ENCODE measurements at places on chromosomes 2 and 18.

- DNase-seq, result no peak
Observed at GRCh38 chr2:216133397-216133796, 24.2 kb downstream of the XRCC5 start.

DNA sequence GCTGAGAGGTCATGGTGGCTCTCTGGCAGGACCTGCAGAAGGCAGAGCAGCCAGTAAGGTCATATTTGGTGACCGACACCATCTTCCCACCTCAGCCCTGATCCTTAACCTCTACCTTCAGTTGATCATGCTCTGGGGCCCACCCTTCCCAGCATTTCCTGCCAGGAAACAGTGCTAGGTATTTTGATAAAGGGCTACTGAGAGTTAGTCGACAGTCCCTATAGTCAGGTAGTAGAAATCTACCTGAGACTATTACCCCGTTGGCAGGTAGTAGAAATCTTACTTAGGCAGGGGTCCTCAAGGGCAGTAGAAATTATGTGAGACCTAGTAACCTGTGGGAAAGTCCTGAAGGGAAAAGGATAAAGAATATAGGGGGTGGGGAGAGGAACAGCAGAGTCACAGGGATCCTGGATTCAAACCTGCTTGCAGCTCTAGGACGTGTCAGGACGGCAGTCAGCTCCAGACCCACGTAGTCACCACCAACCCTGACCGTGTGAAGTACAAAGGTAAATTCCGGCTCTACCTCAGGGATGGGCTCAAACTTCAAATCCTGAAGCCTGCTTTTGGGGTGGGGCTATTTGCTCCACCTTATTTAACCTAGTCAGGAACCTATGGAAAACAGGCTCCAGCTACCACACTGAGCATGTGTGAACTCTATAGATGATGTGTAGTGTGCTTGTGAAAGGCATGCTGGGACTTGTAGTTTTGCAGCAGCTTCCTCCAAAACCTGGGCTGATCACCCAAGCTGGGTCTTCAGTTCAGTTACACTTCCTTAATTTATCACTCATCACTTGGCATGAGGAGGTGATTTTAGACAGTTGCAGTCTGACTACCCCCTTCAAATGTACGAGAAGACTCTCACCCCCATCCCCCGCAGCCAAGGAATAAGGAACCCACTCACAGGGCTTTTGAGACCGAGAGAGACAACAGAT, at the start of gene DQX1:
Gene DQX1 (minus strand): TSS at position 515 of the 932 bp plus-strand sequence. CDS start 502 bp downstream, at position 13.
- no peak for DNase-seq

- DNase-seq, result no peak
Observed at GRCh38 chr18:1499265-1499664, 594.6 kb downstream of the ADCYAP1 start.

DNA sequence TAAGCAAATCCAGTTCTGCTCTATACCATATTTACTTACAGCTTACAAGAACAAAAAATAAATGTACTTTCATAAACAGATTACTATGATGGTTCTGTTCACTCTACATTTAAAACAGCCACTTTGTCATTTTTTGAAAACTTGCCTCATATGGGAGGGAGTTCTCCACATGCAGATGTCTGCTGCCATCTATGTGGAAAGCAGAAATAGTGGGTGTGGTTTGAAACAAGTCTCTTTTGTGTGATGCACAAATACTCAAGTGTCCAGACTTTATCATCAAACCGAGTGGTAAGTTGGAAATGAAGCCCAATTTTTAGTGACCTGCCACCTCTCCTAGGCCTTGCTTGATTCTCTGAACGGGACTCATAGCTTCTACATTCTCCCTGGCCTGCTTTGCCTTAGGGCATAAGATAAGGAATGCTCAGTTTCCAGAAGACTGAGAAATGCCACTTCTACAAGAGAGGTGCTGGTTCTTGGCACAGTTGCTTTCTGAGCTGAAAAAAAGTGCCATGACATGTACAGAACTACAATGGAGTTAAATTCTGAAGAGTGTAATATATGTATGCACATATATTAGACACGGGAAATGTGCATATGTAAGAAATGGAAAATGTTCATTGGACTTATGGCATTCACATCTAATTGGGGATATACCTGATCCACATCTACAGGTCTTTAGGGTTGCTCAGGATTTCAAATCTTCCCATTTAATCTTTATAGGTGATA, 221.0 kb downstream of the SLC8A1 start:
- no peak for DNase-seq

- peak; percentile 68 for DNase-seq
Observed at GRCh38 chr18:42192251-42193248, 237.5 kb downstream of the PIK3C3 start.

DNA sequence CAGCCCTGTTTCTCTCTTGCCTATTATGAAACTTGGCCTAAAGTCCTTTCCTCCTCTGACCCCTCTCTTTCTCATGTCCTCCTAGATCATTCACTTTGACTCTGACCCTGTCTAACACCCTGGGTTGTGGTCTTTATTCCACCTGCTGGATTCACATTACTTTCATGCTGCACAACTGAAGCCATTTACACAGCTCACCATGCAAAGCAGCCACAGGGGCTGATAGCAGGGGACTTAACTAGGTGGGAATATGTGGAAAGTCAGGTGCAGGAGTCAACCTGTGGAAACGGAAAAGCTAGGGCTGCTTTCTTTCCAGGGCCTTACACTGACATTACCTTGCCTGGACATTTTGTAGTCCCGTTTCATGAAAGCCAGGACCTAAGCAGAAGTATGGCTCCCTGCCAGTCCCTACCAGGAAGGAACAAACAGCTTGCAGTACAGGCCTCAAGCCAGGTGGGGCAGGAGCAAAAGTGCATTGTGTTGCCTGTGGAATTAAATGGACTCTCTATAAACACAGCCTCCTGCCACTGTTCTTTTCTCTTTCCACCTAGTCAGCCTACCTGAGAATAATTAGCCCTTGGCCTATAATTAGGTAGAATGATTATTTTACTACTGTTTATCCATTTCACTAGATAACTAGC, 11.8 kb downstream of the MAPRE3 start:
- peak; percentile 13 for DNase-seq

- DNase-seq, result no peak
Observed at GRCh38 chr2:136118819-136119716, 1.1 kb upstream of the CXCR4 start.

GRCh38 chr2:169916623-169917022, 89.4 kb downstream of the UBR3 start:
- no peak for DNase-seq

DNA sequence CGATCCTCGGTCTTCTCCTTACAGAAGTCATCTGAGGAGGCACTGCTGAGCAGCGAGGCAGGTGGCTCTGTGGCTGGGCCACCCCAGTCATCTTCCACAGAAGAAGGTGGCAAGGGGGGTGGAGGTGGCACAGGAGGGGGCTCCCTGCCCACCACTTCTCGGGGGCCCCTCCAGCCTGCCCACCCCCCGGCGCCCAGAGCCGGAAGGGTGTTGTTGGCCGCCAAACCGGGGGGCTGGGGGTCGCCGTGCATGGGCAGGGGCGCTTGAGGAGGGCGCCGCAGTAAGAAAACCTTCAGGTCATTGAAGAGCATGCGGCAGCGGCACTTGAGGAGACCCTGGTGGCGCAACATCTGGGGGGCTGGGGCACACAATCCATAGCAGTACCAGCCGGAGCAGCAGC, 2.5 kb downstream of the MARCHF4 start:
- no peak for DNase-seq

GRCh38 chr2:98568161-98568956, 40.0 kb downstream of the COA5 start:
- peak; percentile 51 for DNase-seq

DNA sequence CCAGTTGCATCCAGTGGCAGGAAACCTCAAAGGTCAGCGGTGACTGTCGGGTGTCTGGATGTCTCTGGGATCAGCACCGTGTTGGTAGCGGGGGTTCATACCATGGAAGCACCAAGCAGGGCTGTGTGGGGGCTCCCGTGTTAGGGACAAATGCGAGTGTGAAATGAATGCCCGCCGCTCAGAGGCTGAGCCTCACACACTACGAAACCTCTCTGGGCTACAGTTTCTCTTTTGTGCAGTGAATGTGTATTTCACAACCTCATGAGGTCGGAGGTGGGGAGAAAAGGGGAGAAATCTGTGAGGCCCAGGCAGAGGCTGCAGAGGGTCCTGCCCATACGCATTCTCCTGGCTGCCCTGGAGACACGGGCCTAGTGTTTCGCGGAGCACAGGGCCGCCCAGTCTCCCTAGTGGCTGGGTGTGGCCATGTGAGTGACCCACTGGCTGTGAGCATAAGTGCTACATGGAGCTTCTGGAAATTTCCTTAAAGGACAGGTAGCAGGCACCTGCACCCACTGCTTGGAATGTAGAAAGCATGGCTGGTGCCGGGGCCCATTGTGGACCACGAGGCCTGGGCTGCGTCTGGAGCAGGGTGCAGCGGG, 138.0 kb upstream of the GLI2 start:
- DNase-seq, result no peak

GRCh38 chr2:70964133-70964532, 14.3 kb upstream of the ANKRD53 start:
- no peak for DNase-seq

GRCh38 chr2:56288838-56289580, 105.2 kb downstream of the CCDC85A start:
- DNase-seq, result no peak

- DNase-seq, result peak; percentile 55
Observed at GRCh38 chr2:168136392-168136977, 110.9 kb downstream of the STK39 start.

DNA sequence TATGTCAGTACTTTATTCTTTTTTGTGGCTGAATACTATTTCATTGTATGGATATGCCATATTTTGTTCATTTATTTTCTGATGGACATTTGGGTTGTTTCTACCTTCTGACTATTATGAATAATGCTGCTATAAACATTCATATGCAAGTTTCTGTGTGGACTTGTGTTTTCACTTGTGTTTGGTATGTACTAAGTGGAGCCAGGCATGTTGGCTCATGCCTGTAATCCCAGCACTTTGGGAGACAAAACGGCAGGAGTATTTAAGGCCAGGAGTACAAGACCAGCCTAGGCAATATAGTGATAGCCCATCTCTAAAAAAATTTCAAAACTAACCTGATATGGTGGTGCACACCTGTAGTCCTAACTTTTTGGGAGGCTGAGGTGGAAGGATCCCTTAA, 23.3 kb downstream of the MARCHF7 start:
- DNase-seq, result no peak

DNA sequence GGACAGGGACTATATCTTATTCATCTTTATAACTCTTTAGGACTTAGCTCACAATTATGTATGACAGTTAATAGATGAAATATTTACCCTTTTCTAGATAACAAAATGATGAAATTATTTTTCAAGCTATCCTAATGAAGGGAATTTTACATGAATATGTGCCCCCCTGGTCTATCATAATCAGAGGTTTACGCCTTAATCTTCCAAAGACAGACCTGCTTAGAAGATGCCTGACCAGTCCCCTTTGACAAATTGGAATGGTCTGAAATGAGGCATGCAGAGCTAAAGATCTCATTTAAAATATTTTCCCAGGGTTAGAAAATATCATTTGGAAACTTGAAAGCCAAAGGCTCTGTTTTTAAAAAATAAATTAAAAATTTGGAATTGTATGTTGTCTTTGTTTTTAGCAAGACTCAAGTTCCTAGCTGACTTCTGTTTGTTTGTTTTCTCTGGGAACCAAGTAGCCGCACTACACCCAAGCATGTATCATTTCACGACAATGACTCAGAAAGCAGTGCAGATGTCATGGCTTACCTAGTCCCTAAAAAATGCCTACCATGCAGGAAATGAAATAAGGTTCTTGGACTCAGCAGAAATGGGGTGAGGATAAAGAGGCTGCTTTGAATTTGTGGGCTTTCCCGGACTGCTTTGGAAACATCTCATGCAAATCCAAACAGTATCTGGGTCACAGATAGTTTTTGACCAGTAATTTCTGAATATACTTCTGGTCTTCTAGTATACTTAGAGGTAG, 162.1 kb downstream of the ZEB2 start:
- peak; percentile 94 for DNase-seq

DNA sequence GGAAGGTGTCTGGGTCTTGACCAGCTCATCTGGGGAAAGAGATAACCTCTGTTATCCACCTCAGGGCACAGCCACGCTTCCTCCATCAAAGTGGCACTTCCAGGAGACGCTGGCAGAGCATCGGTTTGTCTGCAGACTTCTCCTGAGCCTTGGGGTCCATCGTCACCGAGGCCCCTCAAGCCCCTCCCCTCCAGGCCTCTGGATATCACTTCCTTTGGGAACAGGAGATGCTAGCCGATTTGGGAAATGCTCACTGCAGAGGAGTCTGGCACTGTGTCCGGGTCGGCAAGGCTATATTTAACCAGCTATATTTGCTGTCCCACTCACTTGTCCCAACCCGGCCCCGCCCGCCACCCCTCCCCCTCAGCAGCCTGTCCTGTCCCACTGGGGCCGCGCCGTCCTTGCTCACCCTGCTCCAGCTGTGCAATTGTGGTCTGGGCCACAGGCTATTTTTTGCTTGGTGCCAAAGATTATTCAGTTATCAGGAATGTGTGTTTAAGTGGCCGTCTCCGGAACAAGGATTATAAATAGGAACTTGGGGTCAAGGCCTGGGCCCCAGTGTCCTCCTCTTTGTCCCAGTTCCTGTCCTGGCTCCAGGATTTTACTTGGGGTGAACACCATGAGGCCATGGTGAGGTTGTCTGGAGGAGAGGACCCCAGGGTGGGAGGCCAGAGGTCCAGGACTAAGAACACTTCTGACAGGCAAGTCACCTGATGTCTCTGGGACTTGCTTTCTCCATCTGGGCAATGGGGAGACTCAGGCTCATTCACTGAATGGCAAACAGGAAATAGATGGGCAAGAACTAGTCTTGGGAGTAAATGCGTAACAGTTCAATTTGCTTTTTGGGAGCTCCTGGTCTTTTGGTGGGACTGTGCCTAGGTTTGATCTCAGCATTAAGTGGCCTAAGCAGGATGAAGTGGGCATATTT, 263.6 kb downstream of the DYSF start:
- peak; percentile 73 for DNase-seq

GRCh38 chr2:147501968-147502367, 342.9 kb upstream of the ACVR2A start:
- no peak for DNase-seq

DNA sequence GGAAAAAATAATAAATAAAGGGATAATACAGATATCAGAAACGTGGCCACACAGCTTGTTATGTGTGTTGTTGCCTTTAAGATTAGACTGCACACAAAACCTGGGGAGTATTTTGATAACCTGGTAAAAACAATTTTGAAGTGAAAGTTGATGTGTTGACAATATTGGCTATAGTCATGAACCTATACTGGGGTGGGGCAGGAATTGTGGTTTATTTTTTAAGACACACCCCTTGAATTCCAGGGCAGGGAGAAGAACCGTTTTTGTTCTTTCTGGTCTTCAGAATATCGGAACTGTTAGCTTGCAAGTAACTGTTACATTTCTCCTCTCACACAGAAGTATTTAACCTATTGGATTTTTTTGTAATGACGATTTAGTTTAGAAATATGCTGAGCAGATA, 80.4 kb downstream of the LIMS1 start:
- no peak for DNase-seq

- no peak for DNase-seq
Observed at GRCh38 chr2:53840580-53840979, 19.2 kb downstream of the GPR75 start.

DNA sequence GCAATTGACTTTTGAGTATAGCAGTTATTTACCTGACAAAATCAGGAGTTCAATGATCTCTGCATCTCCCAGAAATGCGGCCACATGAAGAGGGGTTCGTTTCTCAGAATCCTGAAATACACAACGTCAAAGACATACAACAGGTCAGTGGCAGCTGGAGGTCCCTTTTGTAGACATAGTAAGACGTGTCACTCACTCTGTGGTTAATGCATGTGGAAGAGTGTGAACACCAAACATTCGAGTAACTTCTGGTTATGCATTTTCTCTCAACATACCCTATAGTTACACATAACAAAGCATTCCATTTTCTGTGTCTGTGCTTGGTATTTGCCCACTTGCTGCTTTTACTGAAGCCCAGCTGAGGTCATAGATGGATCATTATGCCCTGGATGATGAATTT, 163.6 kb downstream of the ANKRD44 start:
- no peak for DNase-seq
